Lower leg skin (tissue), 4 donors: ENCODE measurements at places on chromosomes 11 and 22. TPM values are rescaled to one million over a fixed set of nuclear protein-coding genes. Genes with fewer than 3 reads are reported as not detected.

DNA sequence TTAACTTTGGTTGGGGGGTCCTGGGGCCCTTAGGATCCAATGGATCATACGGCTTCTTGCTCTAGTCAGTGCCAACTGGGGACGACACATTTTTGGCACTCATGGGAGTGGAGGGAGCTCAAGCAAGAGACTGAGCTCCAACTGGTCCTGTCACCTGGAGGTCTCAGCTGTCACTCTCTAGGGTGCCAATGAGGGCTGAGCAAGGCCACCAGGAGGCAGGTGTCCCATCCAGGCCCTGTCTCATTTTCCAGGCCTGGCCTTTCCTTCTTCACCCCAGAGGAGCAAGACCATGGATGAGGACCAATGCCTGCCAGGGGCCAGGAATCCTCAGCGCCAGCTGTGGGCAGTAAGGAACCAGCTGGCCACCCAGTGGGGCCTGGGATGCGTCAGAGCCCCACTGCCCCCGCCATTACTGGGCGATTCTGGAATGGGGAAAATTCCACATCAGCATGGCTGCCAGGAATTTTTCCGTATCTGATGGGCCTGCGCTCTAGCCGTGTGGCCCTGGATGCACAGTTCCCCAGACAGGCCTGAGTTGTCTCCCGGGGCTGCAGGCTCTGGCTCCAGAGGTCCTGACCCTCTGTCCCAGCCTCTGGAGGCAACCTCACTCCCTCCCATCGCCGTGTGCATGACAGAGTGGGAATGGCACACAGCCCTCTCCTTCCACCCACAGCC is 669 bp upstream of the GAL3ST1 start:
- no peak for DNase-seq

DNA sequence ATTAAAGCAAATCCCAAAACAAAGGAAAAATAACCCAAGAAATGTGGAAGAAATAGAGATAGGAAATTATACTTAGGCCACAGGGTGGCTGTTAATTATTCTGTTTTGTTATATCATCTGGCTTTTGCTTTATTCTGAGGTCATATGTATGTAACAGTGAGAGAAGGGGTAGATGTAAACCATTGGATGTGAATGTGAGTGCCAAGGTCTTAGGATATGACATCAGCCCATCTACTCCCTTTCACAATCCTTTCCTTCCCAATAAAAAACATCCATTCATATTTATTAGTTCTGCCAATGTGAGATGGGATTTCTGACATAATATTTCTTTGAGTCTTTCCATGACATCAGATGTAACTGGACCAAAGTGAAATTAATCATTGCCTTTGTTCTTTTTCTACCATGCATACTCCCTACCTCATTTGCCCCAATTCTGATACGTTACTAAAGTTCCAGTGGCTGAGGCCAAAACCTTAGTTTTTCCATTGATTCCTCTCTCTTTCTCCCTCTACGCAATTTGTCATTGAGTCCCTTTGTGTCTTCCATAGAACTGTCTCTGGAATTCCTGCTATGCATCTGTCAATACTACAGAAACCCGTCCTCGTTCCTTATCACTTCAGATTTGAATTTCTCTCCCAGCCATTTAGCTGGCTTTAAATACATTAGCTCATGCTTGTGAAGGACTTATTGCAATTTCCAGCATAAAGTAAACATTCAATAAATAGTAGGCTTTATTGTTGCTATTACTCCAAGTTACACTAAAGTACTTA is 170.3 kb downstream of the ARHGAP42 start:
- no peak for DNase-seq

DNA sequence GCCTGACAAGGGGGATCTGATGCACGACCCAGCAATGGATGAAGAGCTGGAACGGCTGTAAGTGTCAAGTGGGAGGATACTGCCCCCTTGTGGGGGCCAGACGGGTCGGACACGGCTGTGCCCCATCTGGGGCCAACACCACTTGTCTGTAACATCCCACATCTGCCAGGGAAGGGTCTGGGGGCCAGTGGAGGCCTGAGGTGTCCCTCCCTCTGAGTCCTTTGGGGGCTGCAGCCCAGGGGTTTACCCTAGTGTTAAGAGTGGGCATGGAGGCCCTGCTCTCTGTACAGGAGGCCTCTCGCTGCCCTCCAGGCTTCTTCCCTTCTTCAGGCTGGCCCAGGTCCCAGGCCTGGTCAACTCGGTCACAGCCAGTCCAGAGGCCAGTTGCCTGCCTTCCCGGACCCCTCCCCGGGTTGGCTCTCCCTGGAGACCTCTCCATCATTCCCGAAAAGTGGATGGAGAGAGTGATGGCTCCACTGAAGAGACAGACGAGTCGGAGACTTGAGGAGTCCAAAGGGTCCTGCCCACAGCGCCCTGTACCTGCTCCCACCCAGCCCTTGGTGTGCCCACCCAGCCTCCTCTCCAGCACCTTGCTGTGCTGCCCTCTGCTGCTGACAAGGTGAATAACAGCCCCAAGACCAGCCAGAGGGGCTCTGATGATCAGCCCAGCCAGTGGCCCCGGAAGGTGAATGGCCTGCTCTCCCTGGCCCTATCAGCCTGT is 15.4 kb downstream of the ARFGAP2 start:
- DNase-seq = peak; percentile 48

DNA sequence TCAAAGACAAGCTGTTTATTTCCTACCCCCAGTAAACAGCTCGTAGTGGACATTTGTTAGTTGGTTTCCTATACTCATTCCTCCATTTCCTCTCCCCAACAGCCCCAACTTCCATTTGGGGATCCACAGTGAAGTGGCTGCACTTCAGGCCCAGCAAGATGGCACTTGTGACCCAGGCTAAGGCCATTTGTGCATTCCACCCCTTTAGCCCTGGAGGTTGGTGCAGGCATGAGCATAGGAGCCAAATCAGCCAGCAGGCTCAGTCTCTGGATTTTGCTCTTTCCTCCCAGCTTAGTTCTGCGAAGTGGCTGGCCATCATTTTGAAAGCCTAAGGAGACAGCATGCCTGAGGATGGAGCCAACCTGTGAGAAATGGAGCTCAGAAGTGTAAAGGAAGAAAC is 122.9 kb downstream of the MPPED2 start:
- no peak for DNase-seq

GRCh38 chr11:8820401-8820800 is 90.6 kb upstream of the AKIP1 start:
- no peak for DNase-seq

- DNase-seq = no peak
Observed at GRCh38 chr11:416757-417621, 2.2 kb upstream of the SIGIRR start.

DNA sequence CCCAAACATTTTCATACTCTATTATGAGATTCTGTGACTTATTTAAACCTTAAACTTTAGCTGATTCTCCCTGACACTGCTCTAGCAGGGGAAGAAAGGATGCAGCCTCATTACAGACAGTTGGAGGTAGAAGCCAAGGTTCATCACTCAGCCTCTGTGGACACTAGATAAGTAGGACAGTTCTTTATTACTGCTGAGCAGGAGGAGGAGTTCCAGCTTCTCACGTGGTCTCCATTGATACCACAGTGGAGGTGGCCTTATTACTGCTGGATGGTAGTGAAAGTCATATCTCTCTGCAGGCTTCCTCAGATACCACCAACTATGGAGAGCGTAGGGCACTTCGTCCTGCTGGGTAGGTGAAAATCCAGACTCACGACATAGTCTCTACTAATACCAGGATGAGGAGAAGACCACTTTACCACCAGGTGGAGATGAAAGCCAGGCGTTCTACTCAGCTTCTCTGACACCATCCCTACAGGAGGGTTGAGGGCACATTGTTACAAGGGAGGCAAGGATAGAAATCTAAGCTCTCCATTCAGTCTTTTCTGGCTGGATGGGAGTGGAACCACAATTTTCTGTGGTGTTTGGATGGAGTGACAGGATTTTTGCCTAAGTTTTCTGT is 13.1 kb upstream of the ANGPTL5 start:
- no peak for DNase-seq

DNA sequence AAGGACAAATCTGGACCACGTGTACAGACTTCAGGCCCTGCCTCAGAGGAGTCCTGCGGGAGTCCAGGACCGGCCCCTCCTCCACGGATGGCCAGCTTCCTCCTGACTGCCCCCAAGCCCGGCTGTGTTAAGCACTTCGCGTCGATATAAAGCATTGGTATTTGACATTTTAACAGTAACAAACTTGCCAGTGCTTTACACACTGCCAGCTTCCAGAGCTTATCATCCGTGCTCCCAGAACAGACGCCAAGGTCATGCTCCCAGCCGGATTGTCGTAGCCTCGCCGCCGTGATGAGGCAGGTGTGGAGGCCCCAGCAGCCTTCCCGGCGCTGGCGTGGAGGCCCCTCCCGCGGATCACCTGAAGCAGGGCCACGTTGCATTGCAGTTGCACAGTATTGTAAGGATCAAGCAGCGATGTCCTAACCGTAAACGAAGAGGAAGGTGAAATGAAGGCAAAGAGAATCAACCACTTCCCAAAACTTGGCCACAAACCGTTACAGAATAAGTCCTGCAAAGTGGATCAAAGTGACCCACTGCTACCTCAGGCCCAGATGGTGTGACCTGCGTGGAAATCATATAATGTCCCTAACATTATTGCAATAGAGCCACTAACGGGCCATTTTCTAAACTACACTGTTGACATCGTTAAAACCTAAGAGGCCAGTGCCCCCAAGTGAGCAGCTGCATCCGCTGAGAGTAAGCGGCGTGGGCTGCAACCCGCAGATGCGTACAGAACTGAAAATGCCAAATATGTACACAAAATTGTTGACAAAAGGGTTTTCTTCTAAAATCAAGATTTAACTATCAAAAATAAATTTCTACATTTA is 51.6 kb downstream of the CERK start:
- DNase-seq = no peak

DNA sequence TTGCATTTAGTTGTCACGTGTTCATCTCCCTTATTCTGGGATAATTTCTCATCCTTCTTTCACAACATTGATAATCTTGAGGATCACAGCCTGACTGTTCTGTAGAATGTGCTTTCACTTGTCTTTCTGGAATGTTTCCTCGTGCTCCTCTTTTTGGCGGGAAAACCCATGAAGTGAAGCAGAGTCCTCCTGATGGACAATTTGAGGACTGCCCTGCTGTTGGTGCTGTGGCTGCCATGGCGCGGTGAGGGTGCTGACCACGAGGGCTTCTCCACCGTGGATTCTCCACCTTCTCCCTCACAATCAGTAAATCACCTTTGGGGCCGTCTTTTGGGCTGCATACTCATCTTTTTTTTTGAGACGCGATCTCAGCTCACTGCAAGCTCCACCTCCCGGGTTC is 946.9 kb downstream of the BRD1 start:
- DNase-seq = no peak

DNA sequence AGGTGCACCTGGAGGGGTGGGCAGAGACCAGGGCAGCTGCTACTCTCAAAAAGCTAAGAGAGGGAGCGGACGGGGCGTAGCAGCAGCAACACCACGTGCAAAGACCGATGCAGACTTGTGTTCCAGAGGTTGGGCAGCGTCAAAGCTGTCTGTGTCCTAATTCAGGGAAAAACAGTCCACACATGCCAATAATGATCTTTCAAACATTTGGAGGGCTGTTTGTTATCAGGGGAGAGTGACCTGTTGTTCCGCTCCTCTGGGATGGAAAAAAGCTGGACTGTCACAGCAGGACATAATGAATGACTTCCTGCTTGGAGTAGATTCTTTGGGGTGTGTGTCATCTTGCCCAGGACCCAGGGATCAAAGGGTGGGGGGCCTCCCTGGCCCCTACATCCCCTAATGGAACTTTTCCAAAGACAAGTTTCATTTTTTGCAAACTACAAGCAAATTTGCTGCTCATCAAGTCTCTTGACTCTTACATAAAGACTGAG is 6.2 kb upstream of the FBLN1 start:
- no peak for DNase-seq

GRCh38 chr11:105274631-105275030 is 135.1 kb upstream of the CARD18 start:
- DNase-seq = no peak

GRCh38 chr22:35450824-35451569 is 51.1 kb downstream of the MCM5 start:
- no peak for DNase-seq

DNA sequence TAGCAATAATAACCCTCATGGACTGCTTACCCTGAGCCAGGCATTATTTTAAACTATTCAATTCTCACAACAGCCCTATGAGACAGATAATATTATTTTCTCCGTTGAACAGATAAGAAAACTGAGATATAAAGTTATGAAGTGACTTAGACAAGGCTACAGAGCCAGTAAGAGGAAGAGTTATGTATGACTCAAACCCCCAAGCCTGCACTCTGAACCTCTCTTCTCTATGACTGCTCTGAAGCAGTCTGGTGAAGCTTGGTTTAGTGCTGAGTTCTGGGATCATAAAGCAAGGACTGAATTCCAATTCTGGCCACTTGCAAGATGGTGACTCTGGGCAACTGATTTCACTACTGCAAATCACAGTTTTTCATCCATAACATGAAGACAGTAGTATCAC is 34.5 kb downstream of the TNKS1BP1 start:
- no peak for DNase-seq

- DNase-seq = no peak
Observed at GRCh38 chr11:124829986-124830385, 29.8 kb upstream of the MSANTD2 start.

DNA sequence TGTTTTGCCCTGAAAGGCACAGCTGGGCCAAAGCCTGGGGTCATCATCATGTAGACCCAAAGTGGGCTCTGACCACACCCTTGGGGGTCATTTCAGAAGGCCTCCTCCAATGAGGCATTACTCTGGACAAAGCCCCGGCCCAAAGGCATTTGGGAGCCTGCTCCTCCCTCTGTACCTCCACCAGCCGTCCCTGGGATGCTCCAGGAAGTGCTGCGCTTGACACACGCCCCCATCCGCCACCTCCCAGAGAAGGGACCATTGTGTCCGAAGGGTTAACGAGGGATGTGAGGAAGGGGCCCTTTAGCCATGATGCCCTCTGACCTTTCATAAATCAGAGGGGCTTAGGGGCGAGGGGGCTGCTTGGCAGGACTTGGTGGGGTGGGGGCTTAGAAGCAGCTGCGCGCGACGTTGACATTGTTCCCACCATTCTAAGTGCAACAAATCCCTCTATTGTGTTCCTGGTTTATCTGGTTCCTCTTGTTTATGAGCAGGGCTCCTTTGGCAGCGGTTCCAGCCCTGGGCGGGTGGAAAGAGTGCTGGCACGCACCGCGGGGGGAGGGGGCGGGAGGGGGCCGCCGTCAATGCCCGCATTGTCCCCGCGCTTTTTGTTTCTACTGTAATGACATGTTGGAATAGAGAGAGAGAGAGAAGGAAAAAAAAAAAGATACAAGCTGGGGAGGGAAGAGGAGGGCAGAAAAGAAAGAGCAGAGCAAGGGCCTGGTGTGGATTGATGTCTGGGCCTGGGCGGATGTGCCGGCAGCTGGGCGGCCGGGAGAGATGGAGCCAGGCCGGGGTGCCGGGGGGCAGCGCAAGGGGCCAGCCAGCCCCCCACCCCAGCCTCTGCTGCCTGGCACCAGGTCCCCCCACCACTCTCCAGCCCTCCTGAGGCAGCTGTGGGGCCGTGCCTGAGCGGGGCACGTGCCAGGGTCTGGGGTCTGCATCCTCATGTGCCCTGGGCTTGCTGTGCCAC is 32.1 kb upstream of the SOX10 start:
- no peak for DNase-seq

Gene GRIA4
- 1.0 TPM for total RNA-seq

Gene ENTHD1
- not detected for total RNA-seq

Gene LMO2
- total RNA-seq = 2.2 TPM

Gene CLMP
- 10.7 TPM for total RNA-seq

Gene SLC15A3
- 4.4 TPM for total RNA-seq
